CD4-positive, alpha-beta T cell (primary cell): ENCODE measurements at places on chromosomes 7 and 10.

DNA sequence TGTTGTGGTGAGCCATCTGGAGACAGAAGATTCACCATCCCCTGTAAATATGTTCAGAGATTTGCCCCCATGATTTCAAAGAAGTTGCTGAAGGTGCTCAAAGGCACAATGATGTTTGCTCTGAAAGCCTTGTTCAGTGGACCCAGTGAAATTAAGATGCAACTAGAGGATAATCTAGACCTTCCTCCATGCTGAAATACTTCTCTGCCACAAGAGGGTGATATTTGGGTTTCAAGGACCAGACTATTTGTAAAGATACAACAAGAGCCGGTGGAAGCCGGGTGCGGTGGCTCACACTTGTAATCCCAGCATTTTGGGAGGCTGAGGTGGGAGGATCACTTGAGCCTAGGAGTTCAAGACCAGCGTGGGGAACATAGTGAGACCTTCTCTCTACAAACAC, 13.5 kb upstream of the MSRB2 start:
- no peak for DNase-seq

DNA sequence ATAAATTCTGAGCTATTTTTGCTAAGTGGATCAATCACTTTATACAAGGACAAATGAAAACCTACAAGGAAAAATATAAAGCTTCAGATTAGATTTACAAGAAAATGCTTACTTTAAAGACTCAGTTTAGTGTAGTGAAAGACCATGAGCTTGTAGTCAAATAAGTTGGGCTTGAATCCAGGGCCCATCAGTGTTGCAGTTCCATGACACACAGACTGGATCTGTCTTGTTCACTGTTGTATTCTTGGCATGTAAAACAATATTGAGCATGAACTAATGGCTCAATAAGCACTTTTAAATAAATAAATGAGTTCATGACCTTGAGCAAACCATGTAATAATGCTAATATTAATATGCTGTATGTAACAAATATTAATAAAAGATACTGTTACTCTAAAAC, 164.6 kb upstream of the KCND2 start:
- DNase-seq = no peak

DNA sequence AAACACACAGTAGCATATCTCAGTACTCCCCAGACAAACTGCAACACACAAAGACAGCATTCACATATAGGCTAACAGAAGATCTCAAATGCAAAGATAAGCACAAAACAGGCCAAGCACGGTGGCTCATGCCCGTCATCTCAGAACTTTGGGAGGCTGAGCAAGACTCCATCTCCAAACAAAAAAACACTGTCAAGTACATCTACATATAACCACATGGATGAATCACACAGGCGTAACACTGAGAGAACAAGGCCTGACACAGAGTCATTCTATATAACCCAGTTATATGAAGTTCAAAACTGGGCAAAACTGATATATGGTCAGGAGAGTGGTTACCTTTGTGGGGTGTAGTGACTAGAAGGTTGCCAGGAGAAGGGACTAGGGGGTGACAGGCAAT, 506.4 kb downstream of the KCNMA1 start:
- DNase-seq = no peak

DNA sequence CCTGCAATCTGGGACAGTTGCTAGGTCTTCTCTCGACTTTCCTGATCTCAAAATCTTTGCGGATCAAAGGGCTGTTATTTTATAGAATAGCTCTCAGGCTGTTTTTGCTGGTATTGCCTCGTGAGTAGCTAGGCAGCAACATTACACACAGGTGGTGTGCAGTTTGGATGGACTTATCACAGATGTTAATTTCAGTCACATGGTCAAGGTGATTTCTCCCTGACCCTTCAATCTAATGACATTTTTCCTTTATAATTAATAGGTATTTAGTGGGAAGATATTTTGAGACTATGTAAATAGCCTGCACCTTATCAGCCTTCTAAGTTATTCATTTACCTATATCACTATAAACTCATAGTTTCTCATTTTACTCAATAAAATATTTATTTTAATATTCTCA, 309.6 kb upstream of the PRKCQ start:
- DNase-seq = no peak

GRCh38 chr10:103901299-103901698, 16.7 kb downstream of the STN1 start:
- DNase-seq = peak; percentile 51

DNA sequence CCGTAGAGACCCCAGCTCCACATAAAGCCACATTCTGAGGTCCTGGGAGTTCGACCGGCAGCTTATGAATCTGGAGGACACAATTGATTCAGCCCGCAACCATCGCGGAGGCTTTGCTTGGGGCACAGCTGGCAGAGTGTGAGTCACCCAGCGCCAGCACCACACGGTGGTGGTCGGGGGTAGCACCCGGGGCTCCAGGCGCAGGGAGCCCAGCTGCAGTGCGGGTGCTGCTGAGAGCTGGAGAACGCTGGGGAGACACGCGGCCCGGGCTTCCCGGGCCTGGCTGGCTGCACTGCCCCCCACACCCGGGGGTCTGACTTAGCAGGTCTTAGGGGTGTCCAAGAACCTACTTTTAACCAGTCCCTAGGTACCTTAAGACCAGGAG, 87.9 kb downstream of the PAXIP1 start:
- DNase-seq = no peak

DNA sequence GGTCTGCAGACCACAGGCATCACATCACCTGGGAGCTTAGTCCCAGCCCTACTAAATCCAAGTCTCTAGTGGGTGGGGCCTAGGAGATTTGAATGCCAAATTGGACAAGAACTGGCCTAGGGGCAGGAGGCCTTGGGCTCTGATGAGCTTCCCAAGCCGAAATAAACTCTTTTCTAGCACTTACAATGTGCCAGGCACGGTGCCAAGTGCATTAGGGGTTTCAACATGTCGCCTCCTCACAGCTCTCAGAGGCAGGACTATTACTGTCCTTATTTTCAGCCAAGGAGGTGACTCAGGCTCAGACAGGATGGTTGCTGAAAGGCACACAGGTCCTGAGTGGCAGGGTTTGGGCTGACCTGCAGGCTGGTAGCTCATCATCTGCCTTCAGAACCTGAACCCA, 9.2 kb upstream of the CPA1 start:
- DNase-seq = no peak

- peak; percentile 74 for DNase-seq
Measured at GRCh38 chr7:105652359-105652993, 71.2 kb upstream of the EFCAB10 start.

- no peak for DNase-seq
Measured at GRCh38 chr10:15695852-15696251, 23.9 kb downstream of the ITGA8 start.

- no peak for DNase-seq
Measured at GRCh38 chr10:79084012-79084971, 15.5 kb downstream of the ZMIZ1 start.

- no peak for DNase-seq
Measured at GRCh38 chr7:4818000-4818794, 42.8 kb downstream of the AP5Z1 start.

GRCh38 chr7:88281749-88282148, 24.9 kb downstream of the STEAP4 start:
- no peak for DNase-seq

DNA sequence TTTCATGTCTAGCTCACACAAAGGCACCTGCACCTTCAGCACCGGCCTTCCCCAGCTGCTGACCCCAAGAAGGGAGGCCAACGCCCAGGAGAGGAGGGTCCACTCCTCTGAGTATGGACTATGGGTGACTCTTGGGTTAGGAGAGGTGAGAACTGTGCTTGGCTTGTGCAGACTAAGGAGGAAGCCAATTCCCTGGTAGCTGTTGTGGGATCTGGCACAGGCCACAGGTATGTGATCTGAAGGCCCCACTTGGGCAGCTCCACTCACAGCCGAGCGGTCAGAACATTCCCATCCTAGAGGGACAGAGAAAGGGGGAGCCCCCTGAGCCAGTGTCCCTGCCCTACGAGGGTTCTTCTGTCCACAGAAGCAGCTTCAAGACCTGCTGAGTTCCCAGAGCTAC, 52.8 kb upstream of the FIGNL1 start:
- DNase-seq = no peak

DNA sequence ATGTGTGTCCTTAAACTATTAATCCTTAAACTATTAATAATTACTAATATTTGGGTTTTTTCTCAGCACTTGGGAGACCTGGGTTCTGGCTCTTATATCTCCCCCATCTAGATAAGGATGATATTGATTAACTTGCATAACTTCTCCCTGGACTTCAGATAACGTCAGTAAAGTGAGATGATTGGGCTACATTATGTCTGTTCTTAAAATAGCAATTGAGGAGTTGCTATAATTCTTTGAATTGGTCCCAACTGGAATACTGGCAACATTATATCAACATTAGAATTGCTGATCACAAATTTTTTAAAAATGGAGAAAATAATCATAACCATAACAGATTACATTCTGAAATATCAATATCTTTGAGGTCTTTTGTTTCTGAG, 1.9 kb downstream of the APBB1IP start:
- no peak for DNase-seq

DNA sequence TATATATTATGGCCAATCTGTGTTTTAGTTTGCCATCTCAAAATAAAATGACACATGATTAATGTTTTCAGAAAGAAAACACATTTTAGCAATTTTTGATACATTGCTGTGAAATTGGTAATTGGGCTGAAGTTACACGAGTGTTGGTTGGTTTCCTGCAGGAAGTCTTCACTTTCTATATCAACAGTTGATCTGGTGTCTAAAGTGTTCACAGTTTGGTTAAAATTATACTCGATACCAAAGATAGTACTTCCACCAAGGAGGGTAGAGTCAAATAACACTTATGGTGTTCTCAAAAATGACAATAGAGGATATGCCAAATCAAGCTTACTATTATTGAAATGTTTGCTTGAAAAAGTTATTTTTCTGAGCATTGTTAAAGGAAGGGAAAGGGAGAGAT, 120.3 kb upstream of the GLCCI1 start:
- DNase-seq = peak; percentile 51

DNA sequence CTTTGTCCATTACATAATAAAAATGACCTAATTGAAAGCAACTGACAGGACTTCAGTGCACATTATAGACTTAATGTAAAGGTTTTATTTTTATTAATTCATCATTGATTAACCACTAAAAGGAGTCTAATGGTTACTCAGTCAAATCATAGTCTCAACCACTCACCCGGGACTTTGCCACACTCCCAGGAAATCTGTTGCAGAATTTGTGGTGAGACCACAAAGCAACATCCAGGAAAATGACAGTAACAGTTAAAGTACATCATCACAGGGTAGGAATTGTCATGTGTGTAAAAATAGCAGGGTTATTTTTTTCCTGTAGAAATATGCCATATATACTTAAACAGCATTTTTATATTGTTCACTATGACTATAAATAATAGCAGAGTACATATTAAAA, 6.3 kb upstream of the HGF start:
- no peak for DNase-seq

DNA sequence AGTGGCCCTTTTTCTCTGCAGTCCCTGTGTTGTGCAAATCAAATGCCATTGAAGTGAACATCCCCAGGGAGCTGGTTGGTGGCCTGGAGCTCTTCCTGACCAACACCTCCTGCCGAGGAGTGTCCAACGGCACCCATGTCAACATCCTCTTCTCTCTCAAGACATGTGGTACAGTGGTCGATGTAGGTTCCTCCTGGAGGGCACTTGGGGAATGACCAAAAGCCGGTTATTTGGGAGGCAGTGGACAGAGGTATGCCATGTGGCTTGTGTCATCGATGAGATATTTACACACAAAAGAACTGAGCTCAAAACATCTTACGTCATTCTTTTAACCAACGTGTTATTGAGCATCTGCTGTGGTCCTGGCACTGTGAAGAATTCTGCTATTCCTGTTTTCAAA, 19.7 kb downstream of the OIT3 start:
- DNase-seq = no peak

- DNase-seq = no peak
Measured at GRCh38 chr7:18828994-18829857, 288.2 kb downstream of the TWIST1 start.

- DNase-seq = no peak
Measured at GRCh38 chr7:2123916-2124315, 108.8 kb downstream of the MAD1L1 start.

- no peak for DNase-seq
Measured at GRCh38 chr10:50375745-50376144, 124.4 kb upstream of the ASAH2 start.

GRCh38 chr10:74542077-74542476, 284.3 kb upstream of the KAT6B start:
- no peak for DNase-seq
